ENCODE measurements at places on chromosomes 7 and 10.

DNA sequence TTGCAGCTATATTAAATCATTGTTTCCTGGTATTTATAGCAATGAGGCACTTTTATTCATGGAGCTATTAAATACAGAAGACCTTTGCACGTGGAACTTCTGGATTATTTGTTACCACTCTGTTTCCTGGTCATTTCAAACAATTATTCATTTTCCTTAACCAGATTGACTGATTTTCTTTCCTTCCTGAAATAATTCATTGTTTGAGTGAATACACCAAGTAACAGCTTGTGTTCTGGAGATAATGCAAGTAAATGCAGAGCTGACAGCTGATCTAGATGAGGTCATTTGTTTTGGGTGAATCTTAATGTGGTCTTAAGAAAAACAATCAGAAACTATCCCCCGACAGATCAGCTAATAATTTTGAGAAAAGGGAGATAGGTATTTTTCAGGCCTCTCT, 497.7 kb downstream of the KIF20B start:
- DNase-seq: no peak

DNA sequence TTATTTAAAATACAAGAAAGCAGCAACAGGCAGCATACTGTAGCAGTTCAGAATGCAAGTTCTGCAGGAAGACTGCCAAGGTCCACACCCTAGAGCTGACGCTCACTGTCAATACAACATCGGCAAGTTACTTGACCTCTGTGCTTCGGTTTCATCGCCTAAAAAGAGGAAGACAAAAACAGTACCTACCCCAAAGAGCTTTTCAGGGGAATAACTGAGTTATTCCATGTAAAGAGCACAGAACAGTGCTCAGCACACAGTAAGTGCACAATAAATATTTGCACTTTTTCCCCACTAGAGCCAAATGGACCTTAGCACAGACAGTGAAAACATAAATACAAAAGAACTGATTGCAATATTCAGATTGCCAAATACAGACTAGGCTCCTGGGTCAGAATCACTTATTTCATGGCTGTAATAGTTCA, 88.6 kb downstream of the USP6NL start:
- no peak for DNase-seq

DNA sequence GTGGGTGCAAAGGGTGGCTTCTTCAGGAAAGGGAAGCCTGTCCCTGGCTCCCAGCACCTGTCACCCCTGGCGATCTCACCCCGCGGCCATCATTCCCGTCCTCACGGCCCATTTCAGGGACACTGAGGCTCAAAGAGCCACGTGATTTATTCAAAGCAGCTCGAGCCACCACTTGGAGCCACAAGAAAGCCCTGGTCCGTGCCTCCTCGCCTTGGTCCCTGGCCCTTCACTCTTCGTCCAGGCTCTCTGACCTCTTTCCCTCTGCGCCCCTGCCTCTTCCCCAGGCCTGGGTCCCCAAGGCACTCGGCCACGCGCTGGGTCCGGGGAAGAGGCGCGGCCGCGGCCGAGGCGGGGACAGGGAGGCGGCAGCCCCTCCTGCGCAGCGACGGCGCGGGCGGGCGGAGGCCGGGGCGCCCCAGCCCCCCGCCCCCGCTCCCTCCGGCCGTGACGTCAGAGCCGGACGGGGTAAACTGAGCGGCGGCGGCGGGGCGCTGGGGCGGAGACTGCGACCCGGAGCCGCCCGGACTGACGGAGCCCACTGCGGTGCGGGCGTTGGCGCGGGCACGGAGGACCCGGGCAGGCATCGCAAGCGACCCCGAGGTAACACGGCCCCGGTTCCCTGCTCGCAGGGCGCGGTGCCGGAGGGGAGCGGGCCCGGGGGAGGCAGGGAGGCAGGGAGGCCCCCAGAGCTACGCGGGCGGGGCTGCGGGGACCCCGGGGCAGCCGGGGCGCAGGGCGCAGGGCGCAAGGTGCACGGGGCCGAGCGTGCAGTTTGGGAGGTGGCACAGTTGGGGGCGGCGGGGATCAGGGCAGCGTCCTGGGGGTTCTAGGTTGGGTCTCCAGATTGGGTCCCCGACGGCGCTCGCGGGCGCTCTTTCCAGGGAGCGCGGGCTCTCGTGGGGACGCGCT, at the start of gene SLC18A2:
Gene SLC18A2 (plus strand): TSS at position 494 of the 909 bp plus-strand sequence. CDS start 580 bp downstream, outside the sequence.
- DNase-seq: no peak

DNA sequence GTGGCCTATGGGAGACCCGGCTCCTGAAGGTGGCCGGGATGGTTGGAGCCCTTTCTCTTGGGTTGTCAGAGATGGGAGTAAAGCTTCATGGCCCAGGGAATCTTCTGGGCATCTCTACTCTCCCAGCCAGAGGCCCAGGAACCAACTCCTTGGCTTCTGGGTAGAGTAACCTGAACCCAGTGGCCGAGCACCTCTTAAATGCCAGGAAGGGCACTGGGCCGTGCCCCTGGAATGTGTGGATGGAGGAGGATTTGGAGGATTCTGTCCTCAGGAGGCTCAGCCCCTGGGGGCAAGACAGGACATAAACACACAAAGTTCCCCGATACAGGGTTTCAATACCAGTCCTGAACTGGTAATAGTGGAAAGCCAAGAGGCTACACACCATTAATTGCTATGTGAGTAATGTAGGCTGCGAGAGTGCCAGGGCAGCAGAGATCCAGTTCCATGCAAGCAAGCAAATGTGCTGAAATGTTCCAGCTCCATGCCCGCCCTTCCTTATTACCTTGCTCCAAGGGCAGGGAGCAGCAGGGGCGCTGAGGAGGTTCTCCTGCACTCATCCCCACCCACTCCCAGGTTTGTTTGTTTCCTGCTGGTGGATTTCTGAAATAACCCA, 1.2 kb downstream of the PALD1 start:
- no peak for DNase-seq

DNA sequence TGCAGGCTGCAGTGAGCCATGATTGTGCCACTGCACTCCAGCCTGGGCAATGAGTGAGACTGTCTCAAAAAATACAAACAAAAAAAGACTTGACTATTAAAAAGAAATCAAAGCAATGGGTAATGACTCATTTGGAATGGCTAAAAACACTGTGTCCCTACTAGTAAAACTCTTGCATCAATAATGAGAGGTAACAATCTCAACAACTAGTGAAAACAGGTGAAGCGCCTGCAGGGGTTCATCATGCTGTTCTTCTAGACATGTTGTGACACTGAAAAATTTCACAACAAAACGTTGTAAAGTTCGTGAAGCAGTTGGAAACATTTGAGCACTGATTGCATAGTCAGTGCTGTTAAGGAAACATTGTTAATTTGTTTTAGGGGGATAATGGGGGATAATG, 26.9 kb upstream of the SLC29A4 start:
- DNase-seq: no peak

DNA sequence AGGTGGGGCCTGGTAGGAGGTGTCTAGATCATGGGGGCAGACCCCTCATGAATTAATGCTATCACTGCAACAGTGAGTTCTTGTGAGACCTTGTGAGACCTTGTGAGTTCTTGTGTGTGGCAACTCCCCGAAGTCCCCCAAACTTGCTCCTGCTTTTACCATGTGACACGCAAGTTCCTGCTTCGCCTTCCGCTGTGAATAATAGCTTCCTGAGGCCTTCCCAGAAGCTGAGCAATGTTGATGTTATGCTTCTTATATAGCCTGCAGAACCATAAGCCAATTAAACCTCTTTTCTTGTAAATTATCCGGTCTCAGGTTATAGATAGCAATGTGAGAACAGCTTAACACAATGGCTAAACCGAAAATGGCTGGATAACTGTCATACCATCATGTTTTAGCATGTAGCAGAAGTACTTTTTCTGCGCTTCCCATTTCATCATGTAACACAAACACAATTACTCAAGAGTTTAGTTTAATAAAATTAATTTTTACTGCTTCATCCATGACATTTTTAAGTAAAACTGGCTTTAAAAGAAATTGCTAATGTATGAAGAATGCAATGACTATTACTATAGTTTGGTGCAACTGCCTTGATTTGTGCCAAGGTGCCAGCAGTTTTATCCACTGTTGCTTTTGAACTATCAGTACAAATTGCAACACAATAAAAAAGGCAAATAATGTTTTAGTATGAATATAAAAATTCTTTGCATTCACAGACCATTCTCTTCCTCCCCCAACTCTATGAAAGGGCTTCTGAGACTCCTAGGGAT, 87.7 kb upstream of the TMEM168 start:
- DNase-seq: no peak

DNA sequence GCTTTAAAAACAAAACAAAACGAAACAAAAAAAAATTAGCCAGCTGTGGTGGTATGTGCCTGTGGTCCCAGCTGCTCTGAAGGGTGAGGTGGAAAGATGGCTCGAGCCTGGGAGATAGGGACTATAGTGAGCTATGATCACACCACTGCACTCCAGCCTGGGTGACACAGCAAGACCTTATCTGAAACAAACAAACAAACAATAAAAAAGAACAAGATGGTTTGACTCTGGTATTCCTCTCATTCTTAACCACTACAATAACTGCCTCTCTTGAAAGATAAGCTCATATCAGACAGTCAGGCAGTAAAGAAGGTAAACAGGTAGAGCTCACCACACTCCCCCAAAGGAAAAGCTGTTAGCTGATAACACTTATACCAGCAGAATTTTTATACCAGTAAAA, 14.1 kb upstream of the DUSP5 start:
- no peak for DNase-seq

- DNase-seq: no peak
These were observed 42.7 kb downstream of the PRR15 start for GRCh38 chr7:29606287-29606721.

DNA sequence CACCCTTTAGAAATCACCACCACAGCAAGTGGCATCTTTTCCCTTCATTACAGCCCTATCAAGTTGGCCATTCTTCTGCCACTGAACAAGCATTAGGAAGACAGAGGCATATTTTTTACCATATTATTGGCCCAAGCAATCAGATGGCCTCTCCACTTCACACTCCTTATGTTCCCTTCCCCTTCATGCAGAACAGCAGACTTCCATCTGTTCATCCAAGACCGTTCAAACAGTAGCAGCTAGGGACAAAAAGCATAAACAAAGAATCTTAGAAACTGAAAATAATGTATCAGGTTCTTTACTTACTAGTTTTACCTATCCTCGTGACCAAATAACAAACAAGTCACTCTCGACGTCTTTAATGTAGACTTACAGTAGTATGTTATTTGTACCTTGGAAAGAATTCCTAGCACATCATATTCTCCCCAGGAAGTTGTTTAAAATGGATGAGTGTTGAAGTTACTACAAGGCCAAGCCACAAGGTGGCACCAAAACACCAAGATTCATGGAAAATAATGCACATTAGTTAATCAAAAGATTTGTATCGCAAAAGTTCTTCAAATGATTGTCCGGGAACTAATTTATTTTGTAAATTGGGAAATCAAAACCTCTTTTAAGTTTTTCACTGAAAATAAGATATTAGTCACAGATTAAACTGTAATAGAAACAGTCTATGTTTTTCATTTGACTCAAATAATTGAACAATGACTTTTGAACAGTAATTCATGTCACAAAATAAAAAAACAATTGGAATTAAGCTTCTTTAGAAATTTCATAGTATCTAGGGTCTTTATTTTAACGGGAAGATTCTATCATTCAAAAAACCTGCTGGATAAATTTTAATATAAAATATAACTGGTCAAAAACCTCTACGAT, 112.1 kb downstream of the VPS41 start:
- DNase-seq: no peak
